ENCODE measurements at places on chromosomes 1 and 21.

GRCh38 chr1:203480525-203481084 lies 5.0 kb downstream of the PRELP start:
- peak; percentile 97 for DNase-seq

DNA sequence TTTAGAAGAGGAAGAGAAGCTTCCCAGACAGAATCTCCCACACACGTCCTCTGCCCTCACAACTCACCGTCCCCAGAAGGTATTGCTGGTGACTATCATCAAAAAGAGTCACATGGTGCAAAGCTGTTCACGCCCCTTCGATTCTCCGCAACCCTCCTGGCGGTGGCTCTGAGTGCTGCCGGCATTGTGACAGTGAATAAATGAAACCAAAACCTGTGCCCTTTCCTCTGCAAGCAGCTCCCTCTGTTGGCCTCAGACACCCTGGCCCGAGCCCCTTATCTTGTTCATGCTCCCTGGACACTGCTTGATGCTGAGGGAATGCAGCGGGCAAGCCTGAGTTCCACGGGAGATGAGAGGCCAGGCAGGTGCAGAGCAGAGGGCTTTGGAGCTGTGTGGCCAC lies 510.3 kb downstream of the NPHP4 start:
- DNase-seq: no peak

DNA sequence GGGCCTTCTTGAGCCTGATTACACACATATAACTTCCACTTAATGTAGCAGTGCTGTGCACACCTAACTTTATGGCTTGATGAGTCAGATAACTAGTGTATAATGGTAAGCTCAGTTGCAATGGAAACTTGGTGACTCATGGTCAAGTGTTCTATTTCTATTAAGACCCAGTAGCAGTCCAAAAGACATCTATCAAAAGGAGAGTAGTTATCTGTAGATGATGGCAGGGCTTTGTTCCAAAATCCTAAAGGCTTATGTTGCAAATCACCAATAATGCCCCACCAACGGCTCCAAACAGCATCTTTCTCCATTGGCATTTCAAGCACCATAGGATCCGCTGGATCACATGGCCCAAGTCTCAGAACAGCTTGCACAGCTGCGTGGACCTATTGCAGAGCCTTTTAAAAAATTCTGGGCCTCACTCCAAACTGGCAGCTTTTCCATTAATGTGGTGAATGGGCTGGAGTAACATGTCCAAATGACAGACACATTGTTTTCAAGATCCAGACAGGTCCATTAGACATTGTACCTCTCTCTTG lies 566.8 kb upstream of the USP24 start:
- DNase-seq: peak; percentile 71

DNA sequence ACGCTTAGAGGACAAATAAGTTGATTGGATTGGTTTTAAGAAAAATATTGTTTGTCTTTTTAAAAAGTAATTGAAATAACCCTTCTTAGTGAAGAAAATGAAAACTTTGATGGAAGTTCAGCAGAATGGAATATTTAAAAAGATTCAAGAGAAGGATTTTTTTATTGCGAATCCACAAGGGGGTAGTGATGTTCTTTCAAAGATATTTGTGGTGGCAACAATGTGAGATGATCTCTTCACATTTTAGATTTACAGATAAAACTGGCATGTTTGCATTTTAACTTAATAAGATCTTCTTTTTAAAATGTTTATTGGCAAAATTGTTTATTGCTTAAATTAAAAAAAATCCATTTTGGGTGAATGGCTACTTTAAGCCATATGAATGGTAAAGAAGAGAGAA lies 8.9 kb downstream of the CAMTA1 start:
- peak; percentile 70 for DNase-seq

DNA sequence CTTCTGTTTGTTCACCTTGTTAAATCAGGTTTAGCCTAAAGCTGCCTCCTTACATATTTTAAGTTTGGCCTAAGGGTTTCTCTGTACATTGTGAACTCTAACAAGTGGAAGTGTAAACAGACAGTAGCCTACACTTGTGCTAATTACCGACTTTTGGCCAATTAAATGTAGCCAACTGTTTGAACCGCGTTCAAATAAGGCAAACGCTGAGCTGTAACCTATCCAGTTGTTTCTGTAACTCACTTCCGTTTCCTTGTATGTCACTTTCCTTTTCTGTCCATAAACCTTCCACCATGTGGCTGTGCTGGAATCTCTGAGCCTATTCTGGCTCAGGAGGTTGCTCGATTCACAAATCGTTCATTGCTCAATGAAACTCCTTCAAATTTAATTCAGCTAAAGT lies 8.0 kb upstream of the FCAMR start:
- DNase-seq: no peak

DNA sequence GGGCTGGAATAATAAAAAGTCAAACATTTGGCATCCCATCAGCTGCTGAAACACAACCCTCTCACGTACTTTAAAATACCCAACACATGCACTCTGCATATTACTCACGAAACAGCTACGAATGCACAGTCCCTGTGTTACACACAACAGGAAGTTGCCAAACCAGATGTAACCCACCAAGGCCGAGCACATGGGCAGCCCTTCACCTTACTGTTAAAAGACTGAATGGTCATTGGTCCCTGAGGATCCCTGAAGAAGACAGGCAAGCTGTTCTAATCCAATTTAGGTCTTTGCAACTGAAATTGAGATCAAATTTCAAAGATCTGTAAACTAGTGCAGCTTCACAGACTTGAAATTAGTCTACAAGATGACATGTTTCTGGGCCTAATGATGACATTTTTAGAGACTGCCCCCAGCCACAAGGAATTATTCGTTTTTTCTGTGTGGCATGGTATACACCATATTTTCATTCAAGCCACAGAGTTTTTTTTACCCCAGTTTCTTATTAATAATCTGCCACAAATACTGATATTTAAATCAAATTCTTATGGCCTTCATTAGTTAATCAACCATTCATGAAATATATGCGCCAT lies 25.6 kb upstream of the IER5 start:
- peak; percentile 90 for DNase-seq

- DNase-seq: no peak
These were observed 32.3 kb downstream of the TENT5C start for GRCh38 chr1:117638141-117638540.

GRCh38 chr1:227174164-227174563 lies 144.1 kb downstream of the CDC42BPA start:
- peak; percentile 70 for DNase-seq

GRCh38 chr1:116785006-116785405 lies 30.8 kb downstream of the CD2 start:
- no peak for DNase-seq

DNA sequence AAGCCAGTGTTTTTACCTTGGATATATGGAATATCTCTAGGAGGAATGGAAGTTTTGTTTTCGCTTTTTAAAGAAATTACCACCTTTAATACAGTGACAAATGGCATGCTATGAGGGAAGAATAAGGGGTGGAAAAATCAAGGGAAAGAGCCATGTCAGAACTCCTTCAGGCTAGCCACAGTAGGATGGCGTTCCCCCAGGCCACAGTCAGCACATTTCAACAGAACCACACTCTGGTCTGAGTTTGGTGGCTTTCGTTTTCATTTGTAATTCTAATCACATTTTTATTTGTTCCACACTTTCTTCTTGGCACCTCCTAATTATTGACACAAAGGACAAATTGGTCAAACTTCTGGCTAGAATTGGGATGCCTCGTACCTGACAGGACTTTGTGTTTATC lies 60.3 kb upstream of the RCOR3 start:
- no peak for DNase-seq

GRCh38 chr1:76921590-76921989 lies 54.3 kb downstream of the ST6GALNAC5 start:
- no peak for DNase-seq

DNA sequence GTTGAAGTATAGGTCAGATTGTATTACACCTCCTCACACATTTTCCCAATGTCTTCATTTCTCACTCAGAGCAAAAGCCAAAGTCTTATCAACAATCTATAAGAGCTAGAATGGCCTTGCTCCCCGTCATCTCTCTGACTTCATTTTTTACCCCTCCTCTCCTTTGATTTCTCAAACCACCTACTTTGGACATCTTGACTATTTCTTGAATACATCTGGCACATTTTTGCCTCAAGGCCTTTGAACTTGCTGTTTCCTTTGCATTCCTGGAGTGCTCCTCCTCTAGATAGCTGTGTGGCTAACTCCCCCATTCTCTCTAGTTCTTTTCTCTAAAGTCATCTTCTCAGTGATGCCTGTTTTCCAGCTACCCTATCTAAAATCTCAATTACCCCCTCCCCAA lies 7.2 kb upstream of the XCL2 start:
- peak; percentile 25 for DNase-seq

- no peak for DNase-seq
These were observed 160.6 kb upstream of the ATP1B1 start for GRCh38 chr1:168945870-168946269.

- no peak for DNase-seq
These were observed 8.7 kb downstream of the RRP1 start for GRCh38 chr21:43797925-43798715.

DNA sequence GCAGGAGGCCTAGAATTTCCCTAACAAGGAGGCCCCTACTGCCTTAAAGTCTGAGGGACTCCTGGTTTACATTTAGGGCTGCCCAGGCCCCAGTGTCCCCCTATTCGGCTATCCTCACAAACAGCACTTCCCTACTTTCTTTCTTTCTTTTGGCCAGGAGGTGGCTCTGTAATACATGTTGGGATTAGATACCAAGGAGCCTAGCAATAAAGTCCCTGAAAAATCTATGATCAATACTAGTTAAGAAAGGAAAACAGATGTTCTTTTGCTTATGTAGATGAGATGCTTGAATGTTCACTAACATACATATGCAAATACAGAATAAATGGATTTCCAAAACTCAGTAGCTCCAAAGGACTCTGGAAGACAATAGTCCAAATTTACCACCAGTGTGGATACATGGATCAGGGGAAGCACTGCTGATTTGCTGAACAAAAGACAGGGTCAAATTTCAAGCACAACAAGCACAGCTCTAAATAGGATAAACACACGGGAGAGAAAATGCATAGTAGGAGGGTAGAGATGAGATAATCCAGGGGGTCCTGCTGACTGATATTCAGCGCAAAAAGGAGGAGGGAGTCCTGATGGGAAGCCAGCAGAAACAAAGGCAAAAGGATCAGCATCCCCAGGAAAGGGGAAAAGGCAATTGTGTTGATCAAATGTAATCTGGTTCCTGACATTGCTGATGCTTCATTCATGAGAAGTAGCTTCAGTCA lies 240.0 kb downstream of the NUF2 start:
- DNase-seq: peak; percentile 43

GRCh38 chr1:203582568-203582967 lies 44.1 kb upstream of the ATP2B4 start:
- no peak for DNase-seq

- DNase-seq: no peak
These were observed 128.9 kb downstream of the ASTN1 start for GRCh38 chr1:177035586-177035985.

DNA sequence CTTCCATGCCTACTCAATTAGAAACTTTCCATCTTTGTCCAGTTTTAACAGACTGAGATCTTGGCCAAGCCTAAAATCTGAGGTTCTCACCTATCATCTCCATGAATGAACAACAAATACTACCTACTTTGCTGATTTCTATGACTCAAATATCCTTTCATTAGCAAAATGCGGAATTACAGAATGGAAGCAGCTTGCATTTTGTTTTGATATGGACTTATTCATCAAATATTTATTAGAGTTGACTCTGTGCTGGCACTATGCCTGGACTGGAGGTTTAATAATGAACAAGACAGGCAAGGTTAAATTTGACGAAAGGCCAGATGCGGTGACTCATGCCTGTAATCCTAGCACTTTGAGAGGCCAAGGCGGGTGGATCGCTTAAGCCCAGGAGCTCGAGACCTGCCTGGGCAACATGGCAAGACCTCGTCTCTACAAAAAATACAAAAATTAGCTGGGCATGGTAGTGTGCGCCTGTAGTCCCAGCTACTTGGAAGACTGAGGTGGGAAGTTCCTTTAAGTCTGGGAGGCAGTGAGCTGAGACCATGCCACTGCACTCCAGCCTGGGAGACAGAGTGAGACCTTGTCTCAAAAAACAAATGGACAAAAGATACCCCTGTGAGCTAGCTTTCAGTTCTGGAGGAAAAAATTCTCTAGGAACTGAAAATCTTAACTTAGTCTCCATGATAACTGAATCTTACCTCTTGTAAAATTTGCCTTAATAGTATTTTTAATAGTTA lies 29.4 kb upstream of the SOD1 start:
- DNase-seq: peak; percentile 13

DNA sequence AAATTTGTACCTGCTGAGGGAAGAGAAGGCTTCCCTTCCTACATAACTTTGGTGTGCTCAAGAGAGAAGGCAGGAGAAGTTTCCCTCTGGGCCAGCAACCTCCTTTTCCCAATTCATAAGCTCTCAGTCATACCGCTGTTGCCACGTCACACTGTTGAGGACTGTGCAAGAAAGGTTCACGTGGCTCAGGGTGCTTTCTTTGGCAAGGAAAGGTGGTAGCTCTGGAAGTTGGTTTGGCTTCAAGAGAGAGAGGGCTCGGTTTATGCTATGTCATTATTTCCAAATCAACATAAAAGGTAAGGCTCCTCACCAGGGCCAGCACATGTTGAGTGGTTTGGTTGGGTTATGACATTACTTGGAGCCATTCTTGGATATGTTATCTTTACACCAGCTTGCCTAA lies 77.3 kb downstream of the TNFSF18 start:
- DNase-seq: no peak

DNA sequence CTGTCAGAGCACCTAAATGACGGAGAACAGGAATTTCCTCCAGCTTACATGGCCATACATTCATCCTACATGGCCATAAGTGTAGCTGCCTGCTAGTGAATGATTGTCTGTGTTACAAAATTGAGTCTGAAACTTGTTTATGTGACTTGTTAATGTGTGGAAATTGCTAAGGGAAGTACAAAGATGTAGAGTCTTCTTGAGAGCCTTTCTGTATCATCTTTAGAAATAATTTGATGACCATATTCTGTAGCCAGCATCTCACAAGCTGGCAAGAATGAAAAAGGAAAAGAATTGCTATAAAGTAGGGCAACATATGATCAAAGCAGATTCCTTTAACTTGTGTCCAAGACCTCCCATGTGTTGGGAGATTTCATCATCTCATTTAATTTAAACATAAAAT lies 339.2 kb upstream of the LRRC7 start:
- no peak for DNase-seq

GRCh38 chr21:43645976-43646375 lies 13.3 kb downstream of the HSF2BP start:
- no peak for DNase-seq
